COR-L47 (cell line): ENCODE measurements at places on chromosomes 4 and X.
A peak's percentile ranks its signal among the peaks of the same experiment; 100 is the strongest.

DNA sequence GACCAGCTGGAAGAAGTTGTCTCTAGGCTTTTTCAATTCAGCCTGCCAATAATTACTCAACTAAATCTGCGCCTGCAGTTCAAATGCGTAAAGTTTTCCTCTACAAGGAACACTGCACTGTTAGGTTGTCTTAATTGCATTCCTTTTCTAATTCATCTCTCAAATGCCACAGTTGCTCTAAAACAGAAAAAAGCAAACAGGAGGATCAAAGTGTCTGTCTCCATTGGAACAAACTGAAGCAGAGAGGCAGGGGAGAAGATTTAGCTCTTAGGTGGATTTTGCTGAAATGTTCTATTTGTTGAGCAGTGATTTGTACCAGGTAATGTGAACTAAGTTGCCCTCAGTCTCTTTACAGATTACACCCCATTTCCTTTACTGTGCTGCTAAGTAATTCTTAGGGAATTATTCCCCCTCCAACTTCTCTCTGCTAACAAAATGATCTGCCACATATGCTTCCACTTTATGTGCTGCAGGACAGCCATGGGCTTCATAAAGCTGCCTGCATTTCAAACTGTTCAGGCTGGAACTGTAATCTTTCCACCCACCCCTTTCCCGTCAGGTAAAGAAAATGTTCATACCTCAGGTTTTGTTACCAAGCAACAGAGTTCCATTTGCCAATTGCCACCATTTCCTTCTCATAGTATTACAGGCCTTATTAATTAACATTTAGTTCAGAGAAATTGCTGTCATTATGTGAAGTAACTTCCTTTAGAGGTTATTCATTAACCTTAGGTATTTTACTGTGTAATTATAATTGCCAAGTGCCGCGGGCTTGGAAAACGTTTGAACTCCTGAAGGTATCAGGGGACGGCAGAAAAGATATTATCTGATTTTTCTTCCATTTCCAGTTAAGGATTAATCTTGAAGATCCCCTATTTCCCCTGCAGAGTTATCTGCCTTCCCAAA, 149.3 kb downstream of the SPRY1 start:
- DNase-seq: no peak

DNA sequence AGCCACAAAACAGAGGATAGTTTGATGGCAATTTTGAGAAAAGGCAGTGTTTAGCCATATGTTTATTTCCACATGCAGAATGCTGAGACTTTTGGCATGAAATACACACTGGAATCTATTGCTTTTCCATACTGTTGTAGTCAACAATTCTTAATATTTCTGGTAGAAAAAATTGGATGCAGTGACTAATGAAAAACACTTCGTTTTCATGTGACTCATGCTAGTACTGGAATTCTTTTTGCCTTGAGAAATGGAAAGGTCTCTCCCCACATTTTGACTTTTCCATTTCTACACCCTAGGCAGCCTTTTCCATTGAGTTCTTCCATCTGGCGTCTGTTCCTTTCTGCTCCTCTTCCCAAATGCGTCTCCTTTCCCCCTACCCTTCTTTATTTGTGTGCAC, 425.2 kb upstream of the FTHL17 start:
- DNase-seq: no peak

- no peak for DNase-seq
These were observed 22.8 kb downstream of the PACRGL start for GRCh38 chr4:20723019-20723418.

- DNase-seq: no peak
These were observed 244.6 kb upstream of the BOD1L1 start for GRCh38 chr4:13872155-13872554.

DNA sequence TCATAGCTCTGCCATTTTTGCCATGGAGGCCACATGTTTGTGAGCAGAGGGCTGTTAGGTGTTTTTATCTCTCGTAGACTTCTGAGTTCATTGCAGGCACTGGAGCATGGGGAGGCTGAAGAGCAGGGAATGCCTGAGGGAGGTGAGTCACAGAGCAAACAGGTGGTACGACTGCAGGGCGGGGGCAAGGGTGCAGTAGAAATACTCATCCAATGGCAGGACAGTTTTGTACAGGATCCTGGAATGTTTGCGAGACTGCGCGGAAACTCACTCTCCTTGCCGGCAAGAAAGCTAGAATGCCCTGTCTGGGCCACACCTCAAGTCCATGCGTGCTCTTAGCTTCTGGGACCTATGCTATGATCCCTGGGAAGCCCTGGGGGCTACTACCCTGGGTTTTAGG, 20.0 kb upstream of the VCX2 start:
- no peak for DNase-seq

- peak; percentile 54 for DNase-seq
These were observed 551.4 kb downstream of the IQCM start for GRCh38 chr4:149264093-149264733.

DNA sequence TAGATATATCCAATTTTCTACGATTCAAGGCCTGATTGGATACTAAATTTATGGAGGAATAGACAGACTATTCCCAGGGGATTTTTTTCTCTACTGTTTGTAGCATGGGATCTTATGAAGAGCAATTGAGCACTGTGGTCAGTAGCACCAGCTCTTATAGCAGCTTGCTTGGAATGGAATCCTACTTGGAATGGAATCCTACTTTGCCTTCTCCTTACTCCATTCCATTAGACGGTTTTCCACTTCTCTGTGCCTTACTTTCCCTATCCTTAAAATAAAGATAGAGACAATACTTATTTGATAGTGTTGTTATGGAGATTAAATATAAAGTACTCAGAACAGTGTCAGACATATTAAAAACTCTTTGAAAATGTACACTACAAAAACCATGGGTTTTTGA, 133.5 kb downstream of the BTC start:
- no peak for DNase-seq

DNA sequence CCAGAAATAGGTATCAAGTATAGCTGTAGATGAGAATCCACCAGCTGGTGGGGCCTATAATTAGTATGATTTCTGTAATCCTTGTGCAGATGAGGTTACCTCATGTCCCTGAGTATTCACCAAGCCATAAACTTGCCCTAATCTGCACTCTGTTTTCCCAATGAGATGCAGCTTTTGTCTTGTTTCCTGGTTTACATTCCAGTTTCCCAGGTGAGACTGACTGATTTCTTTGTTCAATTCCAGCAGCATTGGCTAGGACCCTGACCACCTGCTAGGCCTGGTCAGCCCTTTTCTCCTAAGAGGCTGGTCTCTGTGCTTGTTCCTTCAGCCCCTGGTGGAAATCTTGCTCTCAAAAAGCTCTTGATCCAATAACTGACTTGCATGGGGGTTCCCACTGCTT, 44.6 kb downstream of the GABRB1 start:
- peak; percentile 16 for DNase-seq

DNA sequence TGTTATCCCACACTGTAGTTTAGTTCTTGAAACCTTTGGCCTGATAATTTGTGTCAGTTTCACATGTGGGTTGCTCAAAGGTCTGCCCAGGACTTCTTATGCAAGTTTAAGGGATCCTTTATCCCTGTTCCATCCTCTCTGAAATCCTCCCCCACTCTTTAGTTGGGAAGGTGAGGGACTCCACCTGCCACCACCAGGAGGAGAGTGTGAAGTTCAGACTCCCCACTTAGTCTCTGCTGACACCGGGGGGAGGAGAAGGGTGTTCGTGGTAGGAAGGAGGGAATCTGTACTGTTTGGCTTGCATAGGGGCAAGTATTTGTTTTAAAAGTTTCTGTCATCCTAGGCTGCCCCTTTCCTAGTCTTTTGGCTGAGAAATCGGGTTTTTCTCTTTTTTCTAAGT, 211.8 kb downstream of the PPP4R3C start:
- DNase-seq: no peak

DNA sequence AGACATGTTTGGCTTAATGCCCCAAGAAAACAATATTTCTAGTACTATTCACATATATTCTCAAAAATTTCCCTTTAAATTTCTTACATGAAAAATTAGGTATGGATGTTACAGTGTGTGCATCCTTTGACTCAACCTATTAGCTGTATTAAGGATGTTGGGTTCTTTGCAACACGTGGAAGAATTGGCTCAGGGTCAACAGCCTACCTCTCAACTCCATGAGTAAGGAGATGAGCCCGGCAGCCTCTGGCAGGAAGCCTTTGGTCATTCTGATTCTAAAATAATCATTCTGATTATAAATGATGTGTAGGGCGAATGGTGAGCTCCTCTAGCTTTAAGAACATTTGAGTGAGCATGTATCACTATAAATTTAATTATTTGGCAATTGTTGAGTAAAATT, 148.0 kb upstream of the WDFY3 start:
- no peak for DNase-seq

DNA sequence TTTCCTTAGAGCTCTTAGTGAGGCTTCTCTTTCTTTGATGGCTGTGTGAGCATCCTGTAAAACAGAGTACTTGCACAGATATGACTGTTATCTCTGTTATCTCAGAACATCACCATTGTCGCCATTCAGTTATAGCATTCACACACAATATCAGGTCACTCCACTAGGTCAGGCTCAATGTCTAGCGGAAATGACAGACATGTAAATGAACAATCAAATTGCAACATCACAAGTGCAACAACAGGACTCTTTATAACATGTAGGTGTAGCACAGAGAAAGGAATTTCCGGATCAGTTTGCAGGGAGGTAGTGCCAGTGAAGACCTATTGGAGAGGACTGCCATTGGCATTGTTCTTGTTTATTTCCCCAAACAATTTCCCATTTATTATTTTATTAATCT, 43.2 kb upstream of the IGSF1 start:
- DNase-seq: no peak

DNA sequence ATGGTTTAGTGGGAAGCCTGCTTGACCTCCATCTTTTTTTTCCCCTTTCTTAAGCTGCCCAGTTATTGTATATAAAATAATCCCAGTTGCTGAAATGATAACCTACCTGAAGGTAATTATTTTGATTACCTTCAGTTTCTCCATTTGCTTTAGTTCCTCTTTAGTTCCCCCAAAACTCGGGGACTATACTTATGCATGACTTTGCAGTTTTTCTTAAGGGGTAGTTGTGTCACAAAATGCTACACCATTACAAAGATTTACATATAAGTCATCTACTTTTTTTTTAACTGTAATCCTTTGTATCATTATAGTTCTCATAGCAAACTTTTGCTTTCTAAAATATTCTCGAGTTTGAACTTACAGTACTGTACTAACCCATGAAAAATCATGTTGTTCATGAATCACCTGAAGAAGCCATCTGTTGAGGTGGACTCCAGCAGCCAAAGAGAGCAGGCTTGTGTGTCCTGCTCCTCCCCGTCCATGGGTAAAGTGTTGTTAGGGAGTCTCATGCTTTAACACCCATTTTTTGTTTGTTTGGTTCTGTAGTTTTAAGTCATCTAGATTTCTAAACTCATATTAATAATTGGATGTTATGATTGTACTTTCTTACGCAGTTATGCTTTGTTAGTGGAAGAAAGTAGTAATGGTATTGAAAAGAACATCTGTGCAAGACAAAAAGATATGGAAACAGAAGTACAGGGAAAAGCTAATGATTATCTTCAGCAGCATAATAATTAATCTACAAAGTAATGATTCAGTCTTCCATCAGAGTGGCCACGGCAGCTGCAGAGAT, 34.6 kb downstream of the HADH start:
- no peak for DNase-seq

- no peak for DNase-seq
These were observed 59.9 kb upstream of the FAM241A start for GRCh38 chr4:112085156-112086035.

GRCh38 chrX:137574102-137574783, 8.3 kb downstream of the ZIC3 start:
- DNase-seq: no peak

DNA sequence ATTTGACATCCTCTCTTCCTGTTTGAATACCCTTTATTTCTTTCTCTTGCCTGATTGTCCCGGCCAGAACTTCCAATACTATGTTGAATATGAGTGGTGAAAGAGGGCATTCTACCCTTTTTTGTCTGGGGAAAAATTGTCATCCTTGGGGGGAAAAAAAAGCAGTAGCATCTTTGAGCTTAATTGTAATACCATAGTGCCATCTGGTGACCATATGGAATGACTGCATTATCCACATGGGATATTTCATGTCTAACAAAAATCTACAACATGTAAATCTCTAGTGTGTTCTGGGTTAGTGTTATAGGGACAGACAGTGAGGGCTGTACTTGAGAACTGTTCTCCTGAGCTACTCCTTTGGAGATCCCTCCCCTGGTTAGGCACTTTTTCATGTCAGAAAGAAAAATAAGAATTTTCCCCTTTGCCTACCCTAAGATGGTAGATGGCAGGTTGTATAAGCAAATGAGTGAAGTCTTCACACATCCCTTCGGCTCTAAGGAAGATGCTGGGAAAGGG, 26.0 kb downstream of the CAPN6 start:
- no peak for DNase-seq

- no peak for DNase-seq
These were observed 23.9 kb upstream of the CXCL13 start for GRCh38 chr4:77581724-77582123.

DNA sequence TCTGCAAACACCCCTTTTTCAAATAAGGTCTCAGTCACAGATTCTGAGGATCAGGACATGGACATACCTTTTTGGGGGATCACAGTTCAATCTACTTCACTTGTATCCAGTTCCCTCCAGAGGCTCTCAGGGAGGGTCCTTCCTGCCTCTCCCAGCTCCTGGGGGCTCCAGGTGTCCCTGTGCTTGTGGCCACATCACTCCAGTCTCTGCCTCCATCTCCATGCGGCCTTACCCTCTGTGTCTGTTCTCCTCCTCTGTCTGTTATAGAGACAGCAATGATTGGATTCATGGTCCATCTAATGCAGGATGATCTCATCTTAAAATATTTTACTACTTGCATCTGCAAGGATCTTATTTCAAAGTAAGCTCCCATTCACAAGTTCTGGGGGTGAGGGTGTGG, 269.6 kb downstream of the ASMT start:
- DNase-seq: no peak

GRCh38 chr4:77050962-77051361, 24.8 kb downstream of the CCNI start:
- no peak for DNase-seq

- DNase-seq: no peak
These were observed 37.9 kb upstream of the PITX2 start for GRCh38 chr4:110660755-110661154.

DNA sequence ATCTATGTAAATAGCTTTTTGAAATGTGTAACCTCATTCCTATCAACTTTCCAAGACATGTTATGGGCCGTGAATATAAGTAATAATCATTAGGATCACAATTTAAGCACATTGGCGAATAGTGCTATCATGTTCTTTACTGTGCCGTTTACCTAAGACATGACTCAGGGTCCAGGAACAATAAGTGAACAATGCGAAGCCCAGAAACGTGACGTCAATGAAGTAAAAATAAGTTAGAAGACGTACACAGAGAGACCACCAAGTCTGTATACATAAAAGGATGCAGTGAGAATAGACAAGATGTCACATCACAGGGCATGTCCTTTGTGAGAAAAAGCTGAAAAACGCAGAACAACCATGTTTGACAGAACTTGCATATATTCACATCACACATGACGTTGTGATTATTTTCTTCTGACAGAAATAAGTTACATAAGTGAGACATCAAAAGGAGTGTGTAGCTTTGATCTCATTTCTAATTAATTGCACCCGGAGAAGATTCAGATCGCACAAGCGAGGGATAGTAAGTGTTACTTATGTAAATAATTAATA, 49.4 kb upstream of the FAT1 start:
- DNase-seq: no peak
